GM12892 (cell line): ENCODE measurements at places on chromosomes 11 and 22.

DNA sequence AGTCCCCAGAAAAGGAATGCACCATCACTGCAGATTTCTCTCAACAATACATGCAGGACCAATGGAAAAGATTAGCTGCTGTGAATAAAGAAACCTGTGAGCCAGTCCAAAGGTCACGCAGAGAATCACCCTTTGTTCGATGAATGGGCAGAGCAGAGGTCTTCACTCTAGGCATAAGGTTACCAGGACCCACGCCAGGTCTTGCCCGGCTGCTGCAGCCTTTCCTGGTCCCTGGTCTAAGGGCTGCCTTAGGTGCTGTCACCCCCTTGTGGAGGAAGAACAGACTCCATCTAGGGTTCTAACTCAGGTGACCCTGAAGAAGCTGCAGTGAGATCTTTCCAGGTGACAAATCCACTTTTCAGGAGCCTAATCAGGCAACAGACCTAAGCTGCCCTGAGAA, 29.0 kb upstream of the NAP1L4 start:
- no peak for DNase-seq

- no peak for DNase-seq
These were observed 22.1 kb downstream of the SCUBE2 start for GRCh38 chr11:9069256-9069655.

DNA sequence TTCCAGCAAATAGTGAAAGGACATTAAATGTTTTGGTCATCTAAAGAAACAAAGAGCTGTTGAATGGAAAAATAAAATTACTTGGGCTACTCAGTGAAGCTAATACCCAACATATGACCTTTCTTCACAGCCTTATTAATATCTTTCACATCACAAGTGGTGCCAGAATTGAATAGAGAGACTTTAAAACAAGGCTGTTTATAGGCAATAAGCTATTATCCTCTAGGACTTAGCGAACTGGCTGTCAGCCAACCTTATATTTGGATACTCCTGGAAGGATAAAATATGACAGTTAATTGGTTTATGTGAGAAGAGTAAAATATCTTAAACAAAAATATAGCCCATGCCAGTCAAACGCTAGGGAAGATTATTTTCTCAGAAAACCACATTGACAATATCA, 225.5 kb upstream of the BLID start:
- DNase-seq: no peak

- DNase-seq: no peak
These were observed 206.3 kb downstream of the DDX10 start for GRCh38 chr11:108871152-108871551.

DNA sequence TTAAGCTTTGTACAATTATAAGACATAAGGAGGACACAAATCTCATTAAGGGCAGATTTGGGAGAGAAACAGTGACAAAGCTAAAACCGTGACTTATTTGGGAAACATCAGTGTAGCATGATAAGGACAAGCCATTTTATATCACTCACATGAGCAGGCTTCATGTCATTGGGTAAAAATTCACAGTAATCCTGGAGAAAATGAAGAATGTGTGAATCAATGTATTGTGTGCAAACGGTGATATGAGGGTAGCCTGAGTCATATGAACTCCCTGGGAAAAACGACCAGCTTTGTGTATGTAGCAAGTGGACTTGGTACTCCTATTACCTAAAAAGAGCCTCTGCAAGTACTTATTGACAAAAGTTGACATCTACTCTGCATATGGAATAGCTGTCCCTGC, 6.0 kb upstream of the TRIM34 start:
- no peak for DNase-seq

GRCh38 chr22:34236527-34236926, 316.3 kb upstream of the LARGE1 start:
- DNase-seq: no peak

DNA sequence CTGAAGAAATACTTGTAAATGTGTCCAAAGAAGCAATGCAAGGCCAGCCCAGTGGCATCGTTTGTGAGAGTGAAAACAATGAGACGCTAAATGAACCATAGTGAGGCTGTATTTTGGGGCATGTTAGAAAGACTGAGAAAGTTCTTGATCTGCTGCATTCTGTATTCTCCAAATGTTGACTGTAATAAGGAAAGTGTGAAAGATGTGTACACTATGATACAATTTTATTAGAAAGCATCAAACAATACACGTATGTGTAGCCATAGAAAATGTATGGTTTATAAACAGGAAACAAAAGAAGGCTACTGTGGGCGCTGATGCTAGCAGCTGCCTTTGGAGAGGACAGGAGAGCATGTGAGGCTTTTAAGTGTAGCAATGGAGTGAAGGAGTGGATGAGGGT, 233.5 kb upstream of the E2F8 start:
- DNase-seq: no peak

- no peak for DNase-seq
These were observed 310.7 kb upstream of the NCAM1 start for GRCh38 chr11:112650527-112650926.

DNA sequence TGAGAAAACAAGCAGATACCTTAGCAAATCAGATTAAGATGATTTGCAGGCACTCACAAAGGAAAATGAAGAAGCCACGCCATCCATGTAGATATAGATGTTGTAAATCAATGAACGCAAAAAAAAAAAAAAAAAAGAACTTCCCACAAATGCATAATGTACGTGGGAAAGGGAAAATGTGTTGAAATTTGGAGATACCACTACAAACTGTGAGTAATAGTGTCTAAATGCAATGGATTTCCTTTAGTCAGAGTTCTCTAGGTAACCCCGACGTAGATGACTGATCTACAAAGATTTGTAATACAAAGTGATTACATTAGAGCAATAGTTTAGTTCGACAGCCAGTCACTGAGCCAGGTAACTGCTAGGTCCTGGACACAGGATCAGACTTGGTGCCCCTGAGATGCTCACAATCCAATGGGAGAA, 783 bp upstream of the ANKRD54 start:
- no peak for DNase-seq

GRCh38 chr11:130509942-130510341, 61.5 kb downstream of the ADAMTS15 start:
- DNase-seq: no peak

GRCh38 chr22:38043151-38044039, 13.8 kb upstream of the PICK1 start:
- DNase-seq: no peak

DNA sequence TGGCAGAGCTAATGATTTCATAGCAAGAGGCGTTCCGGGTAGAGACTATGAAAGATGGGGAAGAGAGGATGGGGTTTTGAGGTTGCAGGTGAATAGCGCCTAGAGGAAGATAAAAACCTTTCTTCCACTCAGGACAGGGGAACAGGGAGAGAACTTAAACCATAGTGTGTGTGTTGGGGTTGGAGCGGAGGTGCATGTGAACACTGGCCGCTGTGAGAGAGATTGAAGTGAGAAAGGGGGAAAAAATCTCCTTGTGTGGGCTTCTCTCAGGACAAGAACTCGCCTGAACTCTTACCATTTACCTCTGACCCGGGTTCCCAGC, 3.4 kb downstream of the BSX start:
- no peak for DNase-seq

- no peak for DNase-seq
These were observed 133.4 kb downstream of the SPON1 start for GRCh38 chr11:14095882-14096281.

- DNase-seq: no peak
These were observed 71.0 kb downstream of the IGLL5 start for GRCh38 chr22:22958621-22959020.

DNA sequence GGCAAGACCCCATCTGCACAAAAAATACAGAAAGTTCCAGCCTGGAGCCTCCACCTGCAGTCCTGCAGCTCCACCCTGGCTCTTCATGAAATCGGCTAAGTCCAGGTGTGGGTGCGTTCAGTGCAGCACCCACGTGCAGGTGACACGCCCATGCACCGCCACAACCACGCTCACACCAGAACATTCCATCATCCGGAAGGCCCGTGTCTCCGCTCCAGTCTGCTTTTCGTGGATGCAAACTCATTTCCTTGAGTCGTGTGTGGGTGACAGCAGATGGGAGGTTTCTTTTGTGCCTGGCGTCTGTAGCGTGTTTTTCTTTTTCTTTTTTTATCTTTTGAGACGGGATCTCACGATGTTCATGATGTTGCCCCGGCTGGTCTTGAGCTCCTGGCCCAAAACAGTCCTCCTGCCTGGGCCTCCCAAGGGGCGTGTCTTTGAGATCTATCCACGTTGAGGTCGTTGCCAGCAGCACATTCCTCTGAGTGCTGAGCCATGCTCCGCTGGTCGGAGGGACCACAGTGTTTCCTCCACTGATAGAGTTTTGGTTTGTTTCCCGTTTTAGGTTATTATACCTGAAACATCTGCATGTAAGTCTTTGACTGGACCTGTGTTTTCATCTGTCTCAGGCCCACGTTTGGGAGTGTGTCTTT, 7.2 kb downstream of the PTDSS2 start:
- DNase-seq: no peak

- no peak for DNase-seq
These were observed 40.8 kb downstream of the USP47 start for GRCh38 chr11:11882539-11882938.

DNA sequence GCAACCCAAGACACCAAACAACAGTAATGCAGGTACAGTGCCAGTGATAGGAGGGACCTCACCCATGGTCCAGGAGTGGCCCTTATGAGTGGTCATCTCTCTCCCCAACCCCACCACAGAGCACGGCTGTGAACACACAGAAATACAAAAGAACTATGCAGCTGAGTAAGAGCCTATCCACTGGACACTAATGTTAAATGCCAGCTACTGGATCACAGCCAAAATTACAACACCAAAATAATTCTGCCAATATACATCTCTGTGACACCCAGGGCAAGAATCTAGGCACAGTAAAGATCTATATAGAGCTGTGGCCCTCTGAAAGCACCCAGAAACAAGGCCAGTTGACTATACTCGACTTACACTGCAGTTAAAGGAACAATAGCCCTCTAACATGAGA, 22.8 kb upstream of the GPR83 start:
- DNase-seq: no peak

DNA sequence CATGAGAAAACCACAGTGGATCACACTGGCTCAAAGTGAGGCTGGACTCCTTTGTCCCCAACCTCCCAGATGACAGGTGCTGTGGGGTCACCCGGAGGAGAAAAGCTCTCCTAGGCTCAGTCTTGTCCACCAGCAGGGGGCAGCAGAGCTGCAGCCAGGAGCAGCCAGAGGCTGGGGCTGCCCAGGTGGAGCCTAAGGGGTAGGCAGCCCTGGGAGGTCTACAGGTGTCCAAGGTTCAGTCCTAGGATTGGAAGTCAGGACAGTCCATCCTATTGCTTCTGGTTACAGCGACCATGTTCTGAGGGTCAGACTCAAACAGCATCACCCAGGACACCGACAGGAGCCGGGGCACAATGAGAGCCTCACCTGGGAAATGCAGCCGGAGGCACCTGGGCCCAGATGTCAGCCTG, 77.6 kb upstream of the IGLL5 start:
- DNase-seq: no peak

GRCh38 chr11:60918939-60919265, 4.9 kb downstream of the TMEM109 start:
- no peak for DNase-seq

- no peak for DNase-seq
These were observed 72.2 kb downstream of the JAM3 start for GRCh38 chr11:134140961-134141490.

GRCh38 chr11:33116535-33116934, 44.7 kb downstream of the CSTF3 start:
- no peak for DNase-seq

DNA sequence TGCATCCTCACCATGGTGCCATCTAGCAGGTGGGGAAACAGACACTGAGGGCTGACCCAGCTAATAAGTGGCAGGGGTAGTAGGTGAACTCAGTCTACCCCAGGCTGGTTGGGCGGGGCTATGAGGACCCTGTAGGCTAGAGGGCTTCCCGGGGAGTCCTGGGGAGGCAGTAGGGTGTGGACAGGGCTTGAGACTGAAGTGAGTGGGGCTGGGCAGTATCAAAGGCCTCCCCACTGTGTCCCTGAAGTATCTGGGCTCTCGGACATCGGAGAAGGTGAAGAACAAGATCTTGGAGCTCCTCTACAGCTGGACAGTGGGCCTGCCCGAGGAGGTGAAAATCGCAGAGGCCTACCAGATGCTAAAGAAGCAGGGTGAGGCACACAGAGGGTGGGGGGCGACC, 11.4 kb downstream of the GGA1 start:
- no peak for DNase-seq

- DNase-seq: no peak
These were observed 73.8 kb downstream of the STIM1 start for GRCh38 chr11:3929232-3929631.

GRCh38 chr11:61833471-61833870, 5.4 kb downstream of the FADS2 start:
- no peak for DNase-seq

GRCh38 chr22:20663137-20663828, 110.6 kb upstream of the SERPIND1 start:
- no peak for DNase-seq
